ENCODE measurements at places on chromosomes 1 and 21.

DNA sequence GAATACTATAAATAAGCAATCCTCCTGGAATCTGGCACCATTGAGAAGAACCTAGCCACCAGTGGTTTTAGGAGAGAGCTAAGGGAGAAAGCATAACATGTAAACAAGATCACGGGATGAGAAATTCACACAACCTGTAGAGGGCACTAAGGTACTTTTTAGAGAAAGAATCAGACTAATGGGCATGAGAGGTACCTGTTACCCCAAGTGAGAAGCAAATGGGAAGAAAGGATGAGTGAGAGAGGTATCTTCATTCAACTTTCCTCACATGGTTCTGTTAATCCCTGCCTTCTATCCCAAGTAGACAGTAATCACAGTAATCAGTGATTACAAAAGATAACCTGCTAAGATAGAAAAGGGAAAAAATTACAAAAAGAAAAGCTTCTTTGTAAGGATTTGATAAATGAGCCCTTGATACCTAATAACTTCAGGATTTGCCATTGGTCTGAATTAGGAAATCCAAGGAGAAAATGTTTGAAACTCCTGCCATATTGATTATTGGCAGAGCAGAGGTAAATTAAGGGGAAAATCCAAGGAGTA is 251.1 kb upstream of the ADGRL2 start:
- peak; percentile 17 for DNase-seq

GRCh38 chr1:31786366-31787060 is 22.4 kb upstream of the ADGRB2 start:
- no peak for DNase-seq

- peak; percentile 31 for DNase-seq
Measured at GRCh38 chr21:41777951-41778815, 11.3 kb upstream of the RIPK4 start.

DNA sequence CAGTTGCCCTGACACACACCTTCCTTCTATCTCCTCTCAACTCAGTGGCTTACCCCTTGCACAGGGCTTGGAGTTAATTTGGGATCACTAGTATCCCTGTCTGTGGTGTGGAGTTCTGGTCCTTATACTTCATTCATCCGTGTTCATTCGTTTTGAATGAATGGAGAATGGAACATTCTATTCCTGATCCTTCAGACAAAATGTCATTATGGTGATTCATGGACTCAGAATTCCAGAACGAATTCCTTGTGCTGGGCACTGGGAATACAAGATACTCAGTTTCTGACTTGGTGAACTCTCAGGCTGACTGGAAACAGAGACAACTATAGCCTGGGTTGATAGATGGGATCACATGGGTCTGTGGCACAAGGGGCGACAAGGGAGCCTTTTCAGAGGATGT is 49.9 kb upstream of the TRABD2B start:
- DNase-seq, result no peak

GRCh38 chr1:18817316-18817715 is 42.1 kb downstream of the TAS1R2 start:
- DNase-seq, result no peak

DNA sequence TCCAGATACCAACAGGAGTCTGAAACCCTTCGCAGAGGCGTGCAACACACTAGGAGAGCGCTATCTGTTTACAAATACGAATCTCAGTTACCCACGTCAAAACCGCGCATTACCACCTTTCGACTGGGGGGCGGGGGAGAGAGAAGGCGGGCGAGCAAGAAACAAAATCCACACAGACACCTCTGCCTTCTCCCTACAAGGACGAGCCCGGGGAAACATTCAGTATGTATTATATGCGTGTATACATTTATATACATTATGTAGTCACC is 722 bp downstream of the TUT4 start:
- peak; percentile 20 for DNase-seq

DNA sequence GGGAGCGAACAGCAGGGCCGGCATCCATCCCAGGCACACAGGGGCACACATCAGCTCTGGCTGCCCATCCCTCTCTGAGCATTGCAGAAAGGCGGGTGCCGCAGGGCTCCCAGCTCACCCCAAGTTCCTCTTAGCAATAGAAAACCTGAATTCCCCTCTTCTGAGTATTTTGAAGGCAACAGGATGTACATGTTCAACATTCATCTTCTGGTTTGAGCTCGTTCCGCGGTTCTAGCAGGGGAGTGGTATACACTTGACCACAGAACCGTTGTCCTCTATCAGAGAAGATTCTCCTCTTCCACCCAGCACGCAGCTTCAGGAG is 23.6 kb downstream of the ACTA1 start:
- DNase-seq, result no peak

GRCh38 chr1:21468599-21468998 is 28.7 kb downstream of the NBPF3 start:
- no peak for DNase-seq

Measured in HS-27A (cell line).